SW 1271 (cell line): ENCODE measurements at places on chromosomes 3 and 15.

DNA sequence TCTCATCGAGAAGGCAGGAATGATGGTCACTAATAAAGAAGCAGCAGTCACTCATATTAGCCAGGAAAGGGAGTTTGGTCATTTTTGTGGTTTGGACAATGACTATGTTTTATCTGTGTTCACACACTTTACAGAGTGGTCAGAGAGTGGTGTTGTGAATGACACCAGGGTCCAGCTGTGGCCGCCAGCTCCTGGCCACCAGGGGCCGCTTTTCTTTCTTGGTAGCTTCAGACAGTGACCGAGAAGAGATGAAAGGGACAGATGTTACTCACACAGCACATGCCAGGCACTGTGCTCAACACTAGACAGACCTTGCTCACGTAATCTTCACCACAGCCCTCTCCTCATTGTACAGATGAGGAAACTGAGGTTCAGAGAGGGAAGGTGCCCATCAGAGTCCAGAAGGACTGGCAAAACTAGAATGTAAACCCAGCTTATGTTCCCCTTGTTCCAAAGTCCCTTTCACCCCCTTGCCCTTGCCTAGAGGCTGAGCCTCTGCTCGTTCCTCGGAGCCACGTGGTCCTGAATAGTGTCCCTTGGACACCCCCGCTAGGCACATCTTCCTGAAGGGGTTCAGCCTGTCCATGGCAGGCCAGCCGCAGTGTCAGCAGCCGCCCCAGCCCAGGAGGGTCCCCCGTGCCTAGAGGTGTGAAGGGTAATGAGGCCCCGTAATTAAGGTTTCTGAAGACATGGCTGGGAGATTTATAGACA, 55.6 kb downstream of the CYP11A1 start:
- peak; percentile 58 for DNase-seq

DNA sequence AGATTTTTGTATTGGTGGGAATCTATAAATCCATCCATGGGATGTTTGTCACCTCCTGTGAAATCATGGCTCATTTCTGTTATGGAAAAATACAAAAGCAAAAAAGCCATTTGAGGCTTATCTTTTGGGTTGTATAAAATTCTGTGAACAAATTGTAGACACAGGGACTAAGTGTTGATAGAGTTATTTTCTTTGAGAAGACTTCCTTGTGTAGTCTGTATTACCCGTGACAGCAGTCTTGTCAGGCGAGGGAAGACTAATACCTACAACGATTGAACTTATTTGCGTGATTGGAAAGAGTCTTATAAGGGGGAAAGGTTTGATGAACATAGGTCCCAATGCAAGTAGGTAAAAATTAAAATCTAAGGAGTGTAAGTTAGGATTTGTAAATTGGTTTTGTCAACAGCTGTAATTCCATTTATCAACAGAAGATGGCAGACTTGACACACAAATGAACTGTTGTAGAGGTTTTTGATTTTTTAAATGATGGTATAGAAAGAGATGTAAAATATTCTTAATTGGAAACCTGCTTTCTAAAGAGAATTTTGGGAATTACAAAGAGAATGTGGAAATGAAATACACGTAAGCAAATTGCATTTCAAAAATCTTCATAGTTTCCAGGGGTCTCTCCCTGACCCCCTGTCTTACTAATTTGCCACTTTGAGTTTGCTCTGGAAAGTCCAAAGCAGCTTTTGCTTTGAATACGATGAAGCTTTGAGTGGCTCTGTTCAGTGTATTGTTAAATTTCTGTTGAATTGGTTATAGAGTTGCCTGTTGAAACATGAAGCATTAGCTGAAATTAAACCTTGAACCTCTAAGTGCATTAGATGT, 33.2 kb downstream of the SLC25A26 start:
- peak; percentile 3 for DNase-seq

- no peak for DNase-seq
Observed at GRCh38 chr3:54957711-54958110, 29.9 kb upstream of the LRTM1 start.

- DNase-seq, result no peak
Observed at GRCh38 chr15:82056958-82057823, 11.4 kb upstream of the MEX3B start.

GRCh38 chr3:150253622-150254021, 154.5 kb upstream of the TSC22D2 start:
- no peak for DNase-seq

GRCh38 chr3:38110314-38111050, 26.4 kb downstream of the ACAA1 start:
- DNase-seq, result no peak

GRCh38 chr3:11600501-11601282, 43.0 kb downstream of the VGLL4 start:
- peak; percentile 98 for DNase-seq

DNA sequence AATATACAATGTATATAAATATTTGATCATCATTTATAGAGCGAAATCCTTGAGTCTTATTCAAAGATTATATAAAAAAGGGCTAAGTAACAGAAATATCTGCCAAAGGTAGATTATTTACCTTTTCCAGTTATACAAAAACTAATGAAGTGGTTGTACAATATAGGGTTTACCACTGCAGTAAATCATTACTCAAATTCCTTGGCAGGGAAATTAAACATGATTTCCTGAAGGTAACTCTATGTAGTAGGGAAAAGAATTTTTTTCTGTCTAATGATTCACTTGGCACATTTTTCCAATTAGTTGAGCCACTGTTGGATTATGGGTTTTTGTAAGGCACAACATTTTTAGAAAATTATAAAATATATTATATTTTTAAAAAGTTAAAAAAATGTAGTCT, 129.6 kb downstream of the NR2F2 start:
- no peak for DNase-seq

DNA sequence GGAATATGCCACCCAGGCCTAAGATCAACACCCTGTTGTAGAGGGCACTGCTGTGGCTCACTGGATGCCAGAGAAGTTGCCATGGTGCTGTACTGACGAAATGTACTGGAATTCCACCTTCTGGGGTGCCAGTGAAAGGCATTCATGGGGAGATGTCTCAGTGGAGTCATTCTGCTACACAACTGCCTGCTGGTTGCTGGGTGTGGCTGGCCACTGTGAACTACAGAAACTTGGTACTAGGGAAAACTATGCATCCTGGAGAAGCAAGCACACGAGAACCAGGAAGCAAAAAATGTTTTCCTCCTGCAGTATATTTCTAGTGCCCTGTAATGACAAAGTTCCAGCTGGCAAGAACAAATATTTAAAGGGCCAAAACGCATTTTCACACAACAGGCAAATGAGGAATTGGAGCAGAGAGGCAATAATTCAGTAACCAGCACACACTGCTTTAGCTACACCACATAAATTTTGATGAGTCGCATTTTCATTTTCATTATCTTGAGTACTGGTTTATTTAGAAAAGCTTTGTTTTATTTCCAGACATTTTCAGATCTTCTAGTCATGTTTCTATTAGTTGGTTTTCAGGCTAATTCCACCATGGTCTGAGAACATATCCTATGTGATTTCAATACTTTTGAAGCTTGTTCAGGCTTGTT, 18.3 kb upstream of the RFX7 start:
- no peak for DNase-seq

GRCh38 chr3:173796405-173796804, 398.9 kb downstream of the NLGN1 start:
- DNase-seq, result no peak

DNA sequence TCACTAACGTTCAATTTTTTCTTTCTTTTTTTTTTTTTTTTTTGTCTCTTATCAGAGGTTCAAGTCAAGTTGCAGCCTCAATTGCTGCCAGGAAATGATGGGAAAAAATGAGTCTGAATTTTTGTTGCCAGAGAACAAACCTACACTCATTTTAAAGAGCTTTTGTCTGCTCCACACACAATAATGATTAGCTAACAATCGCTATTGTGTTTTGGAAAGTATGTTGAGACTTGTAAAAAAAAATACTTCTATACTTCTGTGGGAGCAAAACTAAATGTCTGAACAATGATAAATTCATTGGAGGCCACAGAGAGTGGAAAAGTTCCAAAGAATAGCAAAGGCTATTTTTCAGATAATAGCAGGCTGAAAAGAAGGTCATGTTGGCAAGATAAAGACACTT, 176.3 kb upstream of the LMCD1 start:
- DNase-seq, result no peak

DNA sequence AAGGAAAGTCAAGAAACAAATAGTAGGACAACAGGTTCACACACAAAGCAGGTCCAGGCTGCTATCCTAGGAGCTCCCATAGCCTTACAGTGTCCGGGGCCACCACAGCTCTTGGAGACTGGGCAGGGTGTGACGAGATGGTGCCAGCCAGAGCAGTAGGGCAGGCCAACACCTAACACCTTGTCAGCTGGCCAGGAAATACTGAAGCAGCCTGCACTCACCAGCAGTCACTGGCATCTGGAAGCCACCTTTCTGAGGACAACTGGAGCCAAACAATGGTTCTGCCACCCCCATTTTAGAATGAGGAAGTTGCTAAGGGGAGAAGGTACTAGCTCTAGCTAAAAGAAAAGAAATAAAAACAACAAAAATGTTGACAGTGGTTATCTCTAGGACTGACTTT, 47.2 kb downstream of the CCDC12 start:
- DNase-seq, result no peak

- no peak for DNase-seq
Observed at GRCh38 chr3:74041068-74041675, 416.4 kb upstream of the PDZRN3 start.

DNA sequence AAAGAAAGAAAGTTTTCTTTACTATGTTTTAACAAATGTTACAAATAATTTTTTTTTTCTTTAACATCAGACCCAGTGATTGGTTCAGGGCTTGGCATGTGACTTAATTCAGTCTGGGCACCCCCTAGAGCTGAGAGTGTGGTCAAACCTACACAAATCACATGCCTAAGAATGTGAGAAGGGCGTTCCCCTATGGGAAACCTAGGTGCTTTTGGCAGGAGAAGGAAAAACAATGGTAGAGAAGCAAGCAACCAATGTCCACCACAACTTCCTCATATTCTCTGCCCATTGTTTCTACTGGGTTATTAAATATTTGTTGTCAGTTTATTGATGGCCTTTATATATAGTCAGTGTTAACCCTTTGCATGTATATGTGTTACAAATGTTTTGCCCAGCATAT, 21.4 kb upstream of the PIAS1 start:
- DNase-seq, result no peak

- no peak for DNase-seq
Observed at GRCh38 chr15:74191798-74192197, 10.8 kb downstream of the STRA6 start.

GRCh38 chr3:10468613-10469354, 36.6 kb downstream of the ATP2B2 start:
- no peak for DNase-seq

DNA sequence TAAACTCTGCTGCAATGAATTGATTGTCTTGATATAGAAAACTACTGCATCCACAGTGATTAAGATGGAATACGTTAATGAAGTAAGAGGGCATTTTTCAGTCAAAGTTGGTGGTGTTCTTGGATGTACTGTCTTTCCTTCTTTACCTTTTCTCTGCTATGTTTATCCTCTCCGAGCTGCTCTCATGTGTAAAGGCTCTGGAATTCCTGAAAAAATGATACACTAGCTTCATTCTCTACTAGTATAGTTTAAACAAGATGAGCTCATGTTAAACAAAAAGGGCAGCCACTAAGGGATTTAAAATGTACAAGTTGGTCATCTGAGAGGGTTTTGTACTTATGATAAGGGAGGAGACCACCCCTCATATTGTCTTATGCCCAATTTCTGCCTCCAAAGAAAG, 504.6 kb upstream of the NECTIN3 start:
- no peak for DNase-seq

GRCh38 chr15:50186090-50186489, 4.1 kb downstream of the SLC27A2 start:
- DNase-seq, result no peak

DNA sequence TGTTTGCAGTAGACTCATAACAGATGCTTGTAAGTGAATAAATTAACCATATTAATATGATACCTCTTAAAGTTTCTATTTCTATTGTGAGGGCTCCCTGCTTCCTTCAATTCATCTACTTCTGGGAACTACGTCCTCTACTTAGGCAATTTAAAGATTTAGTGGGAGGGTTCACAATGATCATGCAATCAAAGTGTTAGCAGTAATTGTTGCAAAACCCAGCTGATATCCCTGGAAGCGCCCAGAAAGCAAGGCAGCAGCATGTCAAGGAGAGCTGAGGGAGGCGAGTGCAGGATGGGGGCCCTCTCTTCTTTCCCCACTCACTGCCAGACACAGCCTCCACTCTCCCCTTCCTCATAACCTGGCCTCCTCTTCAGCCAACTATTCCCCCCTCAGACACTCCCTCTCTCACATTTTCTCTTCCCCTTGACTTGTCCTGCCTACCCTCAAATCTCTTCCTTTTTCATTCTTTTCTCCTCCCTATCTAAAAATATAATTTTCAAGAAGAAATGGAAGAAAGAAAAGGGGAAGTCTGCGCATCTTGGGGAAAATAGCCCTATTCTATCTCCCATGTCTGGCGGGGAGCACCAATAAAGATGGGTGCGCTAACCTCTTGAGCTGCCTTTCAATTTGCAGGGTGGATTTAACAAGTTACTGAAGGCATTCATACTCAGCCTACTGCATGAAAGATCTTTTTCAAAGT, 6.6 kb downstream of the TMEM212 start:
- no peak for DNase-seq

GRCh38 chr3:20066850-20067617, 26.8 kb downstream of the KAT2B start:
- DNase-seq, result no peak

GRCh38 chr15:73344056-73344455, 24.7 kb downstream of the HCN4 start:
- no peak for DNase-seq

DNA sequence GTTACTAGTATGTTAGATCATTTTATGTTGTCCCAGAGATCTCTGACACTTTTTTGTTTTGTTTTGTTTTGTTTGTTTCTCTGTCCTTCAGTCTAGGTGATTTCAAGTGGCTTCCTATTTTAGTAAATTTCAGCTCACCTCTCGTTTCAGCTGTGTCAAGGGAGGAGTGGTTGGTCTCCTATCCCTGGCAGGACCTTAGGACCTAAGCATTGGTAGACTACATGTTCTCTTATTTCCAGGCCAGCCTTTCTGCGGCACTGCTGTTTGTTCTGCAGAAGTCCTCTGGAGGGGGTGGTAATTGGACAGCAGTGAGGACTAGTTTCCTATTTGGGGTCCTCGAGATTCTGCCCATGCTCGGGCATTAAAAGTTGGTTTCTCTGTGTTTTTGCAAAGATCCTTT, 31.8 kb downstream of the MGA start:
- DNase-seq, result no peak

DNA sequence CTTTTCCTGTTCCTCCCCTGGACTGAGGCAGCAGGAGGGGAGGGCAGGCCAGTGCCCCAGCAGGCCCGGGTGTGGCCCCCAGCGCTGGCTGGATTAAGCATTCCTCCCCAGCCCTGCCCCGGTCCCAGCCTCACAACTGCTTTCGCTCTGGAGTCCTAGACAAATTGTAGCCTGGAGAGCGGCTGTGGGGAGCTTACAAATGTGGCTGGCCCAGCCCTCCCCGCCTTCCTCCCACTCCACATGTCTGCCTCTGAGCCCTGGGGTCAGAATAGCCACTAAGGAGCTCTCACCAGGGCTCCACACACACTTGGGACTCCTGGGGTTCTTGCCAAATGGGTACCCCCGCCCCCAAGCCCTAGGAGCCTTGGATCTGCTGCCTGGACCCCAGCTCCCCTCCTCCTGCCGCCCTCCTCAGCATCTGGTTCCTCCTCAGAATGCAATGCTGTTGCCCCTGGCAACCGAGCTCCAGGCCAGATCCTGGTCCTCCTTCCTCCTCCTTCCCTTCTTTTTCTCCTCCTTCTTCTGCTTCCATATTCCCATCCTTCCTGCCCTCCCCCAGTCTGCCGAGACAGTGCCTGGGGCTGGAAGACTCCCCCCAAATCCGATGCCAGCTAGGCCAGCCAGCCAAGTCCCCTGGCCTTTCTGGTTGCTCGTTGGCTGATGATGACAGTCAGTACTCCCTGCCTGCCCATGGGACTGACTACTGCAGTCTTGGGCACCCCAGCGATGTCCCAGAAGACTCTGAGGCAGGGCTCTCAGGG, 91.1 kb downstream of the LINGO1 start:
- DNase-seq, result no peak
